ENCODE measurements at places on chromosomes 13 and 19.

GRCh38 chr19:313169-313987, 22.2 kb upstream of the PLPP2 start:
- no peak for DNase-seq

DNA sequence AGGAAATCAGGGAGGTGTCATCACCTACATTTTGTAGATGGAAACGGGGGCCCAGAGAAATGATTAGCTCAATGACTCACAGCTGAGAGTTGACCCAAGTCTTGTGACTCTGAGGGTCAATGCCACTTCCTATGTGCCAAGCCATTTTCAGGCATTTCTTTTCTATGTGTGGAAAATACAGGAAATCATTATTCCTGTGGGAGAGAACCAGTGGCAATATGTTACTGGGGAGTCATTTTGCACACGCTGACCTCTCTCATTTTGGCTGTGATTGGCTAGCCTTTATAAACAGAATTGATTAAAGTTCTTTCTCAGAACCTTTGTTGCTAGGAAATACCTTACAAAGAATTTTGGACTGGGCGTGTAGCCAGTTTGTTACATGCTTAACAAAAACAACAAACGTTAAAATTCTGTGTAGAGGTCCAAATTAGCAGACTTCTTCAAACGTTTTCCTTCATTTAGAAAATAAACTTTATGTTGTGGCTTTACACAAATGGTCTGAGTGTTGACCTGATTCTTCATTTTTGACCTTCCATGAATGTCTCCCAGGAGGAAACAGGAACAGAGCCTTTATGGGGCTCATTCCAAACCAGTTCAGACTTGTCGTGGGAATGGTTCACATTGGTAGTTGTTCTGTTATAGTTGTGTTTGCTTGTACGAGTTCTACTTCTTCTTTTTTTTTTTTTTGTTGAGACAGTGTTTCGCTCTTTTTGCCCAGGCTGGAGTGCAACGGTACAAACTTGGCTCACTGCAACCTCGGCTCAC, 11.4 kb downstream of the PCCA start:
- DNase-seq, result peak; percentile 24

DNA sequence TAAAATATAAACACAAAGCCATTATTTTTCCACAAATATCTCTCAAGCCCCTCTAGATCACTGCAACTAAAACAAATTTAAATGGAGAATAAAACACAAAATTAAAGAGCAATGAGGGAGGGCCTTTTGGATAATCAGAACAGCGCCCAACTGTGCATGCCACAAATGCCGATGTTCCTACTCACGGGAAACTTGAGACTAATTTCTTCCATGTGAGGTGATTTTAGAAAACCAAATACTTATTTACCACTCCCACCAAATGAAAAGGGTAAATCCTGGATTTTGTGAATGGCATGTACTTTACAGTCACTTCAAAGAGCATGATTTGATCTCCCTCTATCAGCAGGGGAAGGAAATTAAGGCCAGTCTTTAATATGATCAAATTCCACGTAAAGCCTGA, 74.8 kb downstream of the SLC7A1 start:
- no peak for DNase-seq

DNA sequence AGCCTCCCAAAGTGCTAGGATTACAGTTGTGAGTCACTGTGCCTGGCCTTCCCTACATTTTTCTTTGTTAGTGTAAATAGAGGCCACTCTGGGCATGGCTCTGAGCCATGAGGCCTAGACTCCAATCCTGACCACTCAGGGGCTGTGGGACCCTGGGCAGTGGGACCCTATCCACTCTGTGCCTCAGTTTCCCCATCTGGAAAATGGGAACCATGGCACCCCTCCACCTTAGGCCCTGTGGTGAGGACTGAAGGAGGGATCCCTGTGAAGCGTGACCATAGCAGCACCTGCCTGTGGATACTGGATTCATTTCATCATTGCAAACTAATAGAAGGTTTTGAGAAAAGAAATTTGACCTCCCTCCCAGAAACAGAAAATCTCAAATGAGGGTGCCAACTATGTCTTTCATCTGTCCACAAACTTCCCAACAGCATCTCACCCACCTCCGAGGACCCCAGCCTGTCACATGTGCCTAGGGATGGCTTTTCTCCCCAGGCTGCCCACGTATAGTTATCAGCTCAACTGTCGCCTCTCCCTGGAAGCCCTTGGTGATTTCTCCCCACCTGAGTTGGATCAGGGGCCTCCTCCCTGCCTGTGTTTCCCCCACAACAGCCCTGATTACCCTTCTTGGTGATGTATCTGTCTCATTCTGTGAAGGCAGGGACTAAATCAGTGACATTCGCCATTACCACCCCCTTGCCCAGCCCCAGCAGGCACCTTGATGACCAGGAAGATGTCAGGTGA, 5.6 kb downstream of the ANGPTL8 start:
- DNase-seq, result no peak

- peak; percentile 79 for DNase-seq
Observed at GRCh38 chr13:108176685-108177274, 38.6 kb downstream of the LIG4 start.

GRCh38 chr13:100694722-100695508, 20.3 kb upstream of the TMTC4 start:
- DNase-seq, result peak; percentile 45

DNA sequence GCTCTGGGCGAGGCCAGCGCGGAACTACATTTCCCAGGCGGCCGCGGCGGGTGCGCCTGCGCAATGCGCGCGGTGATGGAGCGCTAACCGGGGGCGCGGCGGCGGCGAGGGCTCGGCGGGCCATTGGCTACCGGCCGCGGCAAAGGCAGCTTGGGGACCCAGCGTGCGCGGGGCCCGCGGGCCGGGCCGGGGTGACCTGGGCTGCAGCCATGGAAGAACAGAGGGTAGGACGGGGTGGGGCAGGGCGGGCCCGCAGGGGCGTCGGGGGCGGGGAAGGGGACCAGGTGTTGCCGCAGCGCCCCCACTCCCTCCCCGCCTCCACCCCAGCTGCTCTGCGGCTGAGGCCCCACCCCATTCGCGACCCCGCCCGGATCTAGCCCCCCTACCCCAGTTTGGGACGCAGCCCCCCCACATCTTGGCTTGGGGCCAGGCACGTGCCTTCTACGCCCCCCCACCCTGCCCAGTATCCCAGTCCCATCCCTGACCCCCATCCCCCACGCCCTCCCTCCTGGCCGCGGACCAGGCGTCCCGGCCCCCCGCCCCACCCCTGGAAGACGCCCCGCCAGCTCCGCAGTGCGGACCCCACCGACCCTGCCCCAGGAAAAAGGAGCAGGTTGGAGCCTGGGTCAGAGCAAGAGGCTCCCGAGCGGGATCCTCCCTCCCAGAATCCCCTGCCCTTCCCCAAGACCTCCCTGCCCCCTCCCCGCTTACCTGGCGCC, at the start of gene FSD1:
Gene FSD1 (plus strand): TSS at position 61 of the 719 bp plus-strand sequence. CDS start 149 bp downstream, at position 210.
- peak; percentile 92 for DNase-seq

- no peak for DNase-seq
Observed at GRCh38 chr19:3813473-3814392, 27.6 kb upstream of the MATK start.

Data from COLO829 (cell line).